ENCODE measurements at places on chromosomes 6 and 20.

DNA sequence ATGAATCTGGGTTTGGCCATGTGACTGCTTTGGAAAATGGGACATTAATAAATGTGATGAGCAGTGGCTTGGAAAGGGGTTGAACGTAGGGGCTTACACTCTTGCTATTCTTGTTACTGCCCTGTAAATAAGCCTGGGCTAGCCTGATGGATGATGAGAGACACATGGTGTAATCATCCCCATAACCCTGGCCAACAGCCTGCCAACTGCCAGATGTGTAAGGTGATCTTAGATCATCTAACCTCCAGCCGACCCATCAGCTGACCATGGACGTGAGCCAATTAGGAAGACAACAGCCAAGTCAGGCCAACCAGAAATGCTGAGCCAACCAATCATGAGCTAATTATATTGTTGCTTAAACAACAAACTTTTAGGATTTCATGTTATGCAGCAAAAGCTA lies 25.2 kb downstream of the FBXO30 start:
- no peak for DNase-seq

DNA sequence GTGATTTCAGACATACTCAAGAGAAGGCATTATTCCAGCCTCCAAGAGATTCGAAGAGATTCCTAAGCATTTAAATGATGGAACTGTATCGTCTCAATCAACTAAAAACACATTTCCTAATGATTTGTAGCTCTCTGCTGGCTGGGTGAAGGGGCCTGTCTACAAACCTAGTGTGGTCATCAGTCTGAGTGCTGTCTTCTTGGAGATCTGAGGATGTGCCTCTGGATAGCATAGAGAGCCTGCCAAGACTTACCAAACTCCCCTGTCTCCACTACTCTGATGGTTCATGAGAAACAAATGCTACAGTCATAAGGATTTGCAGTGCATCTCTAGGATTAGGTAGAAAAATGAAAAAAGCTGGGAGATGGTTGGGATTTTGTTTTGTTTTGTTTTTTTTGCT lies 176.9 kb upstream of the CITED2 start:
- no peak for DNase-seq

DNA sequence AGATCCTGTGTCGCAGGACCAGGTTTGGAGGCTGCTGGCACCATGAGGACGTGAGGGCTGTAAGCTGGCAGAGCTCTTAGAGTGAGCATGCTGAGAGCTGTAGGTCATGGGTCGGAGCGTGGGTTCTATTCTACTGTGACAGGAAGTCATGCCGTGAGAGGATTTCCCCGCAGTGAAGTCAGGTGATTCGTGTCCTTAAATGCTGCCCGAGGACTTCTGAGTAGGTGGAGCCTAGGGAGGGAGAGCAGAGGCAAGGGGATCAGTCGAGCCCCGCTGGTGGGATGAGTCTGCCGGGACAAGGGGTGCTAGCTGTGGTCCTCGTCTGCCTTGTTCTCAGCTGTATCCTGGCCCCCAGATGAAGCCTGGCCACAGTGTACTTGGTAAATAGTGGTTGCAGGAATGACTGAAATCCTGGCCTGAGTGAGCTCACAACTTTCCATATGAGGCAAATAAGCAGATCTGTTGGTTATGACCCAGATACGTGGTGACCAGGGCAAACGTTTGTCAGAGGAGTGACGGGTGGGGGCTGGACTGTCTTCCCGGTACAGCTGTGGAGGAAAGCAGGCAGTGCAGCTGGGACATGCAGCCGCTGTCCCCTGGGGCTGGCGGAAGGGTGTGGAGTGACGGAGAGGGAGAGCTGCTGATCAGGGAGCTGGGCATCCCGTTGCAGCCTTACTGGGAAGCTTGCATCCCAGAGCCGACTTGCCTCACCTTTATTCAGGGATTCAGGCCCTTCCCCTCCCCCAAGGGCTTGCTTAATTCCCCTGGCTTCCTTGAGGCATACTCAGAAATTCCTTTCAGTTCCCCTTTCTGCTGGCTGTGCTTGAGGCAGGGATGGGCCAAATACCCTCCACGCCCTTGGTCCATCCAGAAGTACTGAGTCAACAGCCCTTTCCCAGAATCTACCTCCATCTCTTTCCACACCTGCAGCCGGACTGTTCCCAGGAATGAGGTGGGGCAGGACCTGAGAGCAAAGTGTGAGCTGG lies 250.9 kb upstream of the RREB1 start:
- no peak for DNase-seq

DNA sequence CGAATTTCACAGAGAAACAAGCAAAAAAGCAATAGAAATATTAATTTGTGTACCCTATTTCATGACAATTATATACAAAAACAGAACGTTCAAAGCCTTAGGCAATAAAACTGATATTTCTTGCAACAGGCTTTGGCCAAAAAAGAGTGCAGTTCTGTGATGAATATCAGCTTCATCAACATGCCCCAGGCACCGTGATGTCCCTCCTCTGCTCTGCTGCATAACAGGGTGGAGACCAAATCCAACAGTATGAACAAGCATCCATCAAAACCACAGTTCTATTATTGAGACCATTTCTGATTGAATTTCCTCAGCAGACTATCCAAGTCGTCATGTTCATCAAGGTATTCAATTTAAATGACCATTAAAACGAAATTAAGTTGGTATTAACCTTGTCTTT lies 722.6 kb upstream of the NRSN1 start:
- no peak for DNase-seq

Data from ACHN (cell line).